ENCODE measurements at places on chromosomes 5 and 9.

GRCh38 chr5:138082033-138082432 is 1.8 kb upstream of the WNT8A start:
- no peak for DNase-seq

GRCh38 chr5:159893040-159893695 is 23.1 kb upstream of the ADRA1B start:
- DNase-seq, result no peak

- no peak for DNase-seq
Measured at GRCh38 chr9:76688471-76689238, 75.6 kb upstream of the PCA3 start.

- DNase-seq, result peak; percentile 49
Measured at GRCh38 chr5:115098041-115098702, 71.5 kb downstream of the TRIM36 start.

DNA sequence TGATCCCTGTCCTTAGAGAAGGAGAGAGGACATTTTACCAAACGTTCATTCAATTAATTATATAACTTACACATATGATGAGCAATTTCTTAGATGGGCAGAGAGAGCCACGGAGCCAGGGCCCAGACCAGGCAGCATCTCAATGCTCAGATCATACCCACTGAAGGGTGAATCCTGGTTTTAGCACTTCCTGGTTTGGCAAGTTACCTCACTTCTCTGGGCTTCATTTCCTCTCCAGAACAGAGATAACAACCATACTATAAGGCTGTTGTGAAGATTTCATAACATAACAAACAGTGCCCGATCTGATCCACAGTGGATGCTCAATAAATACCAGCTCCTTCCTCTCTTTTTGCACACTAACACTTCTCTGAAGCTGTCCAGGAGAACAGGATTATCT is 271.1 kb downstream of the DENND1A start:
- peak; percentile 26 for DNase-seq

GRCh38 chr5:17024686-17025180 is 88.6 kb upstream of the MYO10 start:
- no peak for DNase-seq

GRCh38 chr5:82749461-82749820 is 327.8 kb downstream of the TMEM167A start:
- DNase-seq, result no peak

GRCh38 chr5:65625743-65626142 is 916 bp downstream of the SHLD3 start:
- DNase-seq, result no peak

DNA sequence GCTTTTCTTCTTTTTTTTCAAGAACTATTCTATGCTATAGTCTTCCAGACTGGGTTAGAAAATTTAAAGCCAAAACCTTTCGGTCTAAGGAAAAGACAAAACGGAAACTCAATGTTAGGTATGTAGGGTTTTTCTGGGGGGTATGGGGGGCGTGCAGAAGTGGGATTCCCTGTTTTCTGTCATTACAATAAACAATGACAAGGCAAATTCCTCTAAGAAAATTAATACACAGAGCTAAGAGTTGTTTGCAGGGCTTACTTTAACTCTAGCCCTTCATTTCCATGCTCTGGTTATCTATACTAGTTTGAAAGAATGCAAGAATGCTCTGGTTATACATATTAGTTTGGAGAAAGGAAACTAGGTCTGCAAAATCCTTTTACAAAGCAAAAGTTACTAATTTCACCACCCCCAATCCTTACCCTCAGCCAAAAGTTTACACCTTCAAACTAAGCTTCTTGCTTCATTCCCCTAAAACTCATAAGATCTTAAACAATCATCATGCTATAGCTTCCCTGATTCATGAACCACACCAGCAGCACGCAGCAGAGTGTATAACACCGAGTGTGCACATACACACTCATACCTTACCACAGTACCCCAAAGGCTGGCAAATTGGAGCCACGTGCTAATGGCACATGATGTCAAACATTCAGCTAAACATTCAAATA is 89.1 kb upstream of the NR5A1 start:
- no peak for DNase-seq

- peak; percentile 92 for DNase-seq
Measured at GRCh38 chr9:124852829-124853531, at the start of gene WDR38. TSS of gene WDR38 (plus strand) at chr9:124853460. CDS start at chr9:124853532, 72 bp downstream.

GRCh38 chr5:121033334-121033733 is 569.2 kb downstream of the PRR16 start:
- no peak for DNase-seq

DNA sequence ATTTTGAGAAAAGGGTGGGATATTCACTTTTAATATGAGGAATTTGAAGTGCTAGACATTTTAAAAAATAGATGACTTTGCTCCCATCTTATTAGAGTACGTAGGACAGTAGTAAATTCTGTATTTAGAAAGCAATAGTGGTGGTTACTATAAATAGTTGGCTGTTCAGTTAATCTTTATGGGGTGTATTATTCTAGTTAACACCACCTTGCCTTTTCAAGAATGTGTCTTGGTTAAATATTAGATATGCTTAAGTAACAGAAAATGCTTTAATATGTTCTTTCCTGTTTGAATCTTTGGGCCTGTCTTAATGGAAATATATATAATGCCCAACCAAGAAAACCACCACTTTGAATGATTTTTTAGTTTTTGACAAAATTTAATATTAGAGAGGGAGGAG is 608.7 kb upstream of the FAM174A start:
- no peak for DNase-seq

DNA sequence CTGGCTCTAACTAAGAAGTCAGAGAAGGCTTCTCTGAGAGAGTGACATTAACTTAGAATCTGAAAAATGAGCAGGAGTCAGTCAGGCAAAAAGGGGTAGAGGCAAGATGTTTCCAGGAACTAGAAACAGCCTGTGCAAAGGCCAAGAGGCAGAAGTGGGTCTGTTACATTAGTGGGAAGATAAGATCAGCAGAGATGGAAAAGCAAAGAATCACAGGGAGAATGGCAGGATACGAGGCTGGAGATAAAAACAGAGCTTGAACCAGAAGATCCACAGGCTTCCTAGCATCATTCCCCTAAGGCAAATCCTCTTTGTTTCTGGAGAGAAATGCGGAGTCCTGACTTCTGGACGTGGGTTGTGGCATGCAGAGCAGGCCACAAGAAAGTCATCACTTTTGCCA is 27.4 kb downstream of the ASTN2 start:
- DNase-seq, result no peak

DNA sequence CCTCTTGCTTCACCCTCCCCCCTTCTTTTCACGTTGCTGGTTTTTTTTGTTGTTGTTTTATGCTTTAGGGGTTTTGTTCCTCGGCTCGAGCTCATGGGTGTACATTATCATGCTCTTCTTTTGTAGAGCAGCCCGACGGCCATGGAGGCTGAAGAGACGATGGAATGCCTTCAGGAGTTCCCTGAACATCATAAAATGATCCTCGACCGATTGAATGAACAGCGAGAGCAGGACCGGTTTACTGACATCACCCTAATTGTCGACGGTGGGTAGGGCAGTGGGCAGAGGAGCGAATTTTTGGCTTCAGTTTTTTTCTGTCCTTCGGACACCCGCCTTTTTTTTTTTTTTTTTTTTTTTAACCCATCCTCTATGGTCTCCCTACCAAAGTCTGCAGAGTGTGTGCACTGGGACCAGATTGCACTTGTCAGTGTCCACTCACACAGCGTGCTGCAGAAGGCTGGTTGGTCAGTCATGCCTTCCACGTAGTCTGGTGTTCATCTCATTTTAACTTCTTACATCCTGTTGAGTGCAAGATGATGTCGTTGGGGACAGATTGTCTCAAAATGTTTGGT is 1.3 kb downstream of the ZNF131 start:
- peak; percentile 41 for DNase-seq

- no peak for DNase-seq
Measured at GRCh38 chr5:135493406-135494180, 41.4 kb upstream of the TIFAB start.

GRCh38 chr5:94969174-94969573 is 315.7 kb downstream of the MCTP1 start:
- no peak for DNase-seq

- DNase-seq, result no peak
Measured at GRCh38 chr9:78050421-78050820, 18.8 kb upstream of the GNAQ start.

DNA sequence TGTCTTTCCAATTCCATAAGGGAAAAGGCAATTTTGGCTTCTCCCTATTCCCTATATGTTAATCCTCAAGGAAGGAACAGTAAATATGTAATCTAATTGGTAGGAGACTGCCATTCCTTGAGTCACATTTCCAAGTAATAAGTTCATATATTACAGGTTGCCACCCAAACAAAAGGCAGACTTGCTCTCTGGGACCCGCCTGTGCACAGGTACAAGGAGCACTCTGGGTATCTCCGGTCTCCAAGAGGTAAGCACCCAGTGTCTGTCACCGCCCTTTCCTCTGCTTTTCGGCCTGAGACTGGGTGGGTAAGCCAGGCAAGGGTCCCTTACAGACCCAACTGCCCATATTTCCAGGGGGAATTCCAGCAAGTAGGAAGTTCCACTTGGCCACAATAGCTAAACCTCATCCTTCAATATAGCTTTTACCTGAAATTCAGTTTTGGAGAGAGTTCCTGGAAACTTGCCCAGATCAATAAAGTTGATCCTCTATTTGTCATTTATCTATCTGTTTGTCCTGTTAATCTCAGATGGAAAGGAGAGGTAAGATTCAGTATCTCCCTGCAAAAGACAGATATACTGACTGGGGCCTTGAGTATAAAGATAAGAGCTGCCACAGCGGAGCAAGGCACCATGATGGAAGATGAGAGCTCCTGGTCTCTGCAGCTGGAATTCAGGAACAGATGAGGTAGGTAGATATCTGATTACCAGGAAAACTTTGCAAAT is 81.8 kb downstream of the SUSD1 start:
- no peak for DNase-seq

- no peak for DNase-seq
Measured at GRCh38 chr9:31574006-31574765, 810.3 kb upstream of the ACO1 start.

GRCh38 chr5:80453366-80453765 is 34.5 kb upstream of the FAM151B start:
- no peak for DNase-seq

- DNase-seq, result peak; percentile 44
Measured at GRCh38 chr5:91311697-91312501, 71.2 kb downstream of the ARRDC3 start.

GRCh38 chr5:672329-673160 is 20.6 kb downstream of the TPPP start:
- no peak for DNase-seq

DNA sequence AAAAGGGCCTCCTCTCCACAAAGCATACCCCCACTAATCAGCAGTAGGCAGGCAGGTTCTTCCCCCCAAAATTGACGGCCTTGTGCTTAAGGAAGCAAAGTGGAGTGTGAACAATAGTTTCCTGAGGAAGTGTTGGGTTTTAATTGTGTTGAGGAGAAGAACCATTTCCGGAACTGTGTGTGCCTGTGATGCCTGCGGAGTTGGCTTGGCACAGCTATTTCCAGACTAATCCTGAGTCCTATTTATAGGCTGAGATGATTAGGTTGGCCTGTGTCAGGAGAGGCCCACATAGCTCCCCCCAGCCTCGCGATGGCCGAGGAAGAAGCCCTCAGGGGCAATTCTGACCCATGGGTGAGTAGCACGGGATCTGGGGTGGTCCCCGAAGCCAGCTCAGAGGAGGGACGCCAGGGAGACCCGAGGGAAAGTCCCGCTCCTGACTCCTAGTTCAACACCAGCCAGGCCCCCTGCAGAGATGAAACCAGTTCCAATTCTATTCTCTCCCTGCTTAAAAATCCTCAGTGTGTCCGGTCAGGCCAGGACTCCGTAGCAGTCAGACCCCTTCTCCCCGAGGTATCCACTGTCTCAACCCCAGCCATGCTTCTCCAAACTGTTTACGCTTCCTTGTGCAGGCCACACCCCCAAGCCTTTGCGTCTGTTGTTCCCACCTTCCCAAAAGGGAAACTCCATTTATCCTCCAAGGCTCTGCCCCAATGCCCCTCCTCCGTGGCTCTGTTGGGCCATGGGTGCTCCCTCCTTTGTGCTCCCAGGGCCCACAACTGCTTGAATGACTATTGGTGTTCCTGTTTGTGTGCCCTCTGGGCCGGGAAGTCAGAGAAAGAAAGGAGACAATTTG is 18.1 kb downstream of the GSN start:
- no peak for DNase-seq

DNA sequence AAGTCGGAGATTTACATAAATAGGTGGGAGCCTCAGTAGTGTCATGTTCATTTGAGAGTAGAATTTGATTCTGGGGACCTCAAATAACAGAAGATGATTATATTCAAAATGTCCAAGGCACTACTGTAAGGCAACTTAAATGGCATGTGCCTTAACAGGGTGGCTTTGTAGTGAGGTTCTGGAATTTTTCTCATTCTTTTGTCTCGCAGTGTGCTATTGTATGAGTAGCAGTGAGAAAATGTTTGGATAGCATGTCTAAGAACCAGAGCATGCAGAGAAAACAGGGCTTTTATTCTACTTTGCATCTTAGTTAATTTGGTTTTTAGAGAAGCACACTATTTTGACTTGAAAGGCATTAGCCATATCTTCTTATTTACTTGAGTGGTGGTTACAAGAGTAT is 25.0 kb downstream of the MAST4 start:
- DNase-seq, result no peak

DNA sequence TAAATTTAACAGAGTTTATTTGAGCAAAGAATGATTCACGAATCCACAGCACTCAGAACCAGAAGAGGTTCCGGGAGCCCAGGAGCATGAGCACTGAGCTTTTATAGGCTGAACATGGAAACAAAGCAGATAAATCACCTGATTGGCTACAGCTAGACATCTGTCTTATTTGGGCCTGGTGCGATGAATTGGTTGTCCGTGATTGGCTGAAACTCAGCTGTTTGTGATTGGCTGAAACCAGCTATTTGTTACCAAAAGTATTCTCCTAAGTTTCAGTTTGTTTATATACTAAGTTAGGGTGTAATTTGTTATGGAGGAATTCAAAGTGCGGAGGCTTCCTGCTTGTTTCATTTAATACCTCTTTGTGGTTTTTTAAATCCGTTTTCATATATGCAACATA is 15.8 kb upstream of the LCP2 start:
- no peak for DNase-seq

- DNase-seq, result no peak
Measured at GRCh38 chr5:97107318-97107717, 35.1 kb downstream of the LIX1 start.

DNA sequence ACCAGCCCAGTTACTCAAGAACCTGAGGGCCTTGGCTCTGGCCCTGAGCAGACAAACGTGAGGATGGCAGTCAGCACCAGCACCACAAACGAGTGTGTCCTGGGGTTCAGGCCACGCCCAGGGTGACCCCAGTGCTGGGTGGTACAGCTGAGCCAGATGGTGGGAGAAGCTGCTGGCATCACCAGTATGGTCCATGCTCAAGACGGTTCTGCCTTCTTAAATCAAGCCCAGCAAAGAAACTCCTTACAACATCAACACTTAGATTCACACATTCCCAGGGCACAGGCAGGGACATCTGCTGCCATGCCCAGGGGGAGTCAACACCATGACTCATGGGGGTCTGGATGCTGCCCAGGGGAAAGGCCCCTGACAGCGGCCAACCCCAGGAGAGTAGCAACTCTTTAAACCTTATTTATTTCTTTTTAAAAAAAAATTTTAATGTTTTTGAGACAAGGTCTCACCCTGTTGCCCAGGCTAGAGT is 31.3 kb downstream of the IPPK start:
- no peak for DNase-seq

Data from GM13976 (cell line).